ENCODE measurements at places on chromosomes 5 and 9.

- DNase-seq = no peak
Observed at GRCh38 chr5:43422143-43422542, 10.0 kb upstream of the CCL28 start.

- no peak for DNase-seq
Observed at GRCh38 chr9:96185518-96186156, 116.3 kb downstream of the HSD17B3 start.

DNA sequence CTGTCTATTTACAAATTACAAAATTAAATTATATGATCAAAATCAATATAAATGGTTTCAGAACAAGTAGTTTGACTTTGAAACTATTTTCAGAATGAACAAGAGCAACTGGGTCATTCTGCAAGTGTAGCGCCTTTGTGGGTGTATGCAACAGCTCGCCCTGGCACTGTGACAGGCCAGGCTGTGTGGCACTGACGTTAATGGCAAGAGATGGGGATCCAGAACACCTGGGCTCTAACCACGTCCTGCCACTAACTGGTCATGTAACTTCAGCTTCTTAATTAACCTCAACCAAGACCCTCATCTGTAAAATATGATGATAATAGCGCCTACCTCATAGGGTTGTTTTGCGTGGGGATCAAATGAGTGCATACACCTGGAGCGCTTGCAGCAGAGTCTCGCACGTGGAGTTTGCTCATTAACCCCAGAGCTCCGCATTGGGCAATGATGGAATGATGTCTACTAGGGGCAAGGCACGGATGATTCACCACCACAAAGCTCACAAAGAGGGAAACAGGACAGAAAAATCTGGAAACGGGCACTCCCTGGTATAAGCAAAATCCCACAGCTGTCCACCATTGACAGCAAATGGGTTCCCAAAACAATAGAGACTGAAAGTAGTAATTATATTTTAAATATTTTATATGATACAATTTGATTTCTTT, 639.4 kb downstream of the SEMA5A start:
- DNase-seq = no peak

- DNase-seq = no peak
Observed at GRCh38 chr9:92165484-92165883, 50.3 kb upstream of the SPTLC1 start.

DNA sequence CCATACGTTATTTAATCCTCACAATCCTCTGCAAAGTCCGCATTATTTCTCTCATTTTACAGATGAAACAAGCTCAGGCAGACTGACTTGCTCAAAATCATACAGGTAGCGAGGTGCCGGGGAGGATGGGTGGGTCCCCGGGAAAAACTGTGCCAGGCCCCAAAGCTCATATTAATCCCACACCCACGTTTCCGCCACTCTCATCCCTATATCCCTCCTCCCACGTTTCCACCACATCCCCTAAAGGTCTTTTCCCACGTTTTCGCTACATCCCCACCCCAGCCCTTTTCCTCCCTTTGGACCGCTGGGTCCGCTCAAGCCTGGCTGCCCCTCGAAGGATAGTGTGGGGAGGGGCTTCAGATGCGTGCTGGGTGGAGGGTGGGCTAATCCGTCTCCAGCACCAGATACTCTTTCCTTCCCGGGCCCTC, 434 bp upstream of the FSD1L start:
- no peak for DNase-seq

- peak; percentile 84 for DNase-seq
Observed at GRCh38 chr9:126490871-126491567, 122.7 kb upstream of the LMX1B start.

DNA sequence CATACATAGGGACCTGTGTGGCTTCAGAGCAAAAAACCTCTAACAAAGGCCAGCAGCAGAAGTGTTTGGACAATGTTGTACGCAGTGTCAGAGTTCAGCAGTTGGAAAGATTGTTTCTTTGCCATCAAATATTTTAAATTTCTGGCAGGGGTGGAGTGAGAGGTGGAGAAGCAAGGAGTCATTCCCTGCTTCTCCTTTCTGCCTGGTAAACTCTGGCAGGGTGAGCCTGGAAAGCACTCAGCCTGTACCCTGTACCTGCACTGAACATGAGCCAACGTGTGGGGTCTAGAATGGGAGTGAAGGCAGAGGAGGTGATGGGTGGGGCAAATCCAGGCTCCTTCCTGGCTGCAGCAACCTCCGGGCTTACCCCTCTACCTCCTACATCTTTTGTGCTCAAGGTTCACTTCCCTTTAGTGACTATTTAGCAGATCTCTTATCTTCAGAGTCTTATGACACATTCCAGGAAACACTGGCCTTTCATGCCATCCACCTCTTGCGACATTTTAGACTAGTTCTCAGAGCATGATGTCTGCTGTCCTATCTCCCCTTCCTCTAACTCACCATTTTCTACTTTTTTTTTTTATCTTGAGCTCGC, 445.0 kb upstream of the PIK3R1 start:
- DNase-seq = peak; percentile 9

DNA sequence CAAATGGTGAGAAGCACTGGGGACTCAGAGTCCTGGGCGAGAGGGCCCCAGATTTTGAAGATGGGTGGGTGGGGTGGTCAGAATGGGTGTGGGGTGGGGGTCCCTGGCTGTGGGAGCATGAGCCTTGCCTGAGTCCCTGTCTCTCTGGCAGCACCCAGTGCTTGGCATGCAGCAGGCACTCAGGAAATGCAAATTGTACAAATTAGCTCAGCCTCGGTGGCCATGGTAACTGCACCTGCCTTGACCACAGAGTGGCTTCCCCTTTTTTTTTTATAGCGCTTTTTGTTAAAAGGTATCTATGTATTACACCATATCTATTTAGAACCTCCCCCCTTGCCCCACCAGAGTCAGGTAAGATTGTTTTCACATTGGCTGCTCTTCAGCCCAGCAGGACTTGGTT, 19.2 kb upstream of the PITX1 start:
- no peak for DNase-seq

DNA sequence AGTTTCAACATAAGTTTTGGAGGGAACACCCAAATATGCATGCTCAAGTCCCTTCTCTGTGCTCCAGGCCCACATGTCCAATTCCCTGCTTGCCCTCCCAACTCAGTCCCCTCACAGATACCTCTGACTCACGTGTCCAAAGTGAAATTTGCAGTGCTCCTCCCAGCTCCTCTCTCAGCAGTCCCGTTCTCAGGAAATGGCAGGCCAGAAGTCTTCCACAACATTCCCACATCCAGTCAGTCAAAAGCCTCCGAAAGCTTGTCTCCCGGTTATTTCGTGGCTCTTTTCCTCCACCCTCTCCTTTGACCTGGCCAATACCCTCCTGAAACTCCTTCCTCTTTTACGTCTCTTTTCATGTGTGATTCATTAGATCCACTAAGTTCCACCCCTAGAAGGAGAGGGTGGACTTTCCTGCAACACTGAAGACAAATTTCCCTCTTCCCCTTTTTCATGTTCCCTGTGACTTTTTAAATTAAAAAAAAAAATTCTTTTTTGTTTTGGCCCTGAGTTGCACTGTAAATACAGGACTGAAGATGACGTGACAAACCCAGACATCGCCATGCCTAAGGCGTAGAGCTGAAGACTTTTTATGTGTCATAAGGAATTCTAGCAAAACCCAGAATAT, 12.8 kb upstream of the MGAT1 start:
- DNase-seq = no peak

DNA sequence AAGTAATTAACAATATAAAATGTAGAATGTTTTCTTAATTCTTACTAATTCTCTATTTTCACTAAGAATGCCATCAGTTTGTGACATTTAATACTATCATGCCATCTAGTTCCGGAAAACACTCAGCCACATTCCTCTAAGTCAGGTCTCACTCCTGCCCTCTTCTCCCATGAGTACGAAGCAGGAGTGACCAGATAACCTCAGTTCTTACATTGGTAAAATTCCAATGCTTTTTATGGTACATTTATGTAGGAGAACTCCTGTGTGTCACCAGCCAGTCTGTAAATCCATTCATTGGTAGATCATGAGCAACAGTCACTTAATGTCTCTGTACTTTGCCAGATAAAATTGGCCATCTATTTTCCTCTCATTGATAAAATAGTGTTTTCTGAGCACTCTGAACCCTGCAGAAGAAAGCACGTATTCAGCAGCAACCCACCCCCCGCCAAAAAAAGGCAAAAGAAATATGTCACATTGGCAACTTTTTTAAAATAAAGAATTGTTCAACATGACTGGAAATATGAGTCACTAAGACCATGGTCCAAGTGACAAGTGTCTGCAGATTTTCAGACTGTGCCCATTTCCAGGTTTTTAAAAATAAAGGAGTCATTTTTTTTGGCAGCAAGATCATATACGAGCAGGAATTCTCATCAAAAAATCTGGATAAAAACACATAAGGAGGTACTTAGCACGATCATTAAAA, 11.8 kb downstream of the GLIS3 start:
- no peak for DNase-seq

- no peak for DNase-seq
Observed at GRCh38 chr5:141516672-141517025, 27.8 kb downstream of the PCDHGC5 start.

DNA sequence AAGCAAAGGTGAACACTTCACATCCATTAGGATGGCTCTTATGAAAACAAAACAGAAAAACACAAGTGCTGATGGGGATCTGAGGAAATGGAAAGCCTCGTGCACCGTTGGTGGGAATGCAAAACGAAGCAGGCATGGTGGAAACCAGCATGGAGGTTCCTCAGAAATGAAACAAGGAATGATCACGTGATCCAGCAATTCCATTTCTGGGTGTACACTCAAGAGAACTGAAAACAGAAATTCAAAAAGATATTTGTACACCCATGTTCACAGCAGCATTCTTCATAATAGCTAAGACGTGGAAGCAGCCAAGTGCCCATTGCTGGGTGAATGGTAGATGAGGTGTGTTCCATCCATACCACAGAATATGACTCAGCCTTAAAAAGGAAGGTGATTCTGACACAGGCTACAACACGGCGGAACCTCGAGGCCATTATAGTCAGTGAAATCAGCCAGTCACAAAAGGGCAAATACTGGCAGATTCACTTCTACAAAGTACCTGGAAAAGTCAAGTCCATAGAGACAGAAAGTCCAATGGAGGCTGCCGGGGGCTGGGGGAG, 87.2 kb upstream of the RAPGEF1 start:
- DNase-seq = no peak

DNA sequence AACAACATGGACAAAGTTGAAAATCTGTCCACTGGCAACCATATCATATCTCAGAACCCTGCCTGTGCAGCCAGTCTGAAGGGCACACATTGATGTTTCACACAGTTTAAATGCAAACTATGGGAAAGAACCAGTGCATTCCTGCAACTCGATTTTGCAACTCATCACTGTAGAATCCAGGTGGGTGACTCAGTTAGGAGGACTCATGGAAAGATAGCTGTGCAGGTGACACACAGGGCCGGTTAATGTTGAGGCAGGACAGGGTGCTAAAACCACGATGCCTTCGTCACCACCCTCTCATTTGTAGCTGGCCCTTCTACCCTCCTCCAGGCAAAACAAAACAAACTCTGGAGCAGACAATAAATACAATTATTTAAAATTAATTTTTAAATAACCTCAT, 62.8 kb downstream of the TLE1 start:
- DNase-seq = no peak

DNA sequence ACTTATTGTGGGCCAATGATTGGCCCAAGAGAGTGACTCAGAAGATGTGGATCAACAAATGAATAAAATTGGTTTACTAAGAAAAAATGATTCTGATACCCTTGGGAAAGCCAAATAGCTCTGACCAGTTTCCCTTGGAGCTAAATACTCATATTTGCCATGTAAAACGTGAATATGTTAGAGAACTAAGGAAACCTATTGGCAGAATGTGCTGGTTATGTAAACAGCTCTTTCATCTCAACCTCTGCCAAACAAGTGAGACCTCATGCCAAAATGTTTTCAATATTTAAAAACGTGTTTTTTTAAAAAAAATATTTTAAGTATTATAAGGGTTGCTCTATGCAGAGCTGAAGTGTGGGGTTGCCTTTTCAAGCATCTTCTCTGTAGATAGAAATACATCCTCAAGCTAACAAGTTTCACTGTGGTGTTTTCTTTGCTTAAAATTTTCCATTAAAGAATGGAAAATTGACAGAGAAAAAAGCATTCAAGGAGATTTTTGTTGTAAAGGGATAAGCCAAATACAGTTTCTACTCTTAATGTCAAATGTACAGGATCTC, 186.9 kb upstream of the TUT7 start:
- DNase-seq = no peak

GRCh38 chr5:16866795-16867576, 69.1 kb downstream of the MYO10 start:
- peak; percentile 62 for DNase-seq

DNA sequence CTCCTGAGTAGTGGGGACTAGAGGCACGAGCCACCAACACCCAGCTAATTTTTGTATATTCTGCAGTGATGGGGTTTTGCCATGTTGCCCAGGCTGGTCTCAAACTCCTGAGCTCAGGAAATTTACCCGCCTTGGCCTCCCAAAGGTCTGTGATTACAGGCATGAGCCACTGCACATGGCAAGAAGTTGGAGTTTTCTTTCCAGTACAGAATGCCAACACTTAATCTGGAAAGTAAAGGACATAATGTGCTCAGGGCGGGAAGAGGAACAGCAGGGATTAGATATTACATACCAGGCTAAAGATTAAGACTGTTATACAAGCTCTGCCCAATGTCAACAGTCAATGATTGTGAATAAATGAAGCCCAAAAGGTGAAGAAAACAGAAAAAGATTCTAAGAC, 47.2 kb upstream of the AGXT2 start:
- DNase-seq = no peak

DNA sequence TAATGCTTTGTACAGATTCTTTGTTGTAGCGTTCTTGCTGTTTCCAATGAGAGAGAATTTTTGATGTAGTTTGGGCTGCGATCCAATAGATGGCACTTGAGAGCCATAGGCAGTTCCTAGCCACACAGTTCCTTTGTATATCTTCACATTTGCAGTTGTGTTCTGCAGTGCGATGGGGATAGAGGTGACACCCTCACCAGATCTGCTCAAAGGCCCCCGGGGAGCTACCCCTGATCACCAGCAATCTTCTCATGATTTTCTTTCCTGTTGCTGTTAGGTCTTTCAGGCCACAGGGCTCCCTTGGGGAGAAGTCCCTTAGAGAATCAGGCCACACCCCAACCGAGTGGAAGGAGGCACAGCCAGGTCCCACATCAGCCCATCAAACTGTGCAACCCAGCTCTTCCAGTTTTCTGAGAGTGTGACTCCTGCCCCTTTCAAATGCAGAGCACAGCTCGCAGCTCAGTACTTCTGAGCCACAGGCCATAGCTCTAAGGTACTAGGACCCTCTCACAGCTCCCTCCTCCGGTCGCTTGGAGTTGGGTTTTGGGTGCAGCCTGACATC, 353.7 kb downstream of the SLCO4C1 start:
- peak; percentile 78 for DNase-seq

- DNase-seq = no peak
Observed at GRCh38 chr9:14453286-14453685, 139.3 kb upstream of the NFIB start.

DNA sequence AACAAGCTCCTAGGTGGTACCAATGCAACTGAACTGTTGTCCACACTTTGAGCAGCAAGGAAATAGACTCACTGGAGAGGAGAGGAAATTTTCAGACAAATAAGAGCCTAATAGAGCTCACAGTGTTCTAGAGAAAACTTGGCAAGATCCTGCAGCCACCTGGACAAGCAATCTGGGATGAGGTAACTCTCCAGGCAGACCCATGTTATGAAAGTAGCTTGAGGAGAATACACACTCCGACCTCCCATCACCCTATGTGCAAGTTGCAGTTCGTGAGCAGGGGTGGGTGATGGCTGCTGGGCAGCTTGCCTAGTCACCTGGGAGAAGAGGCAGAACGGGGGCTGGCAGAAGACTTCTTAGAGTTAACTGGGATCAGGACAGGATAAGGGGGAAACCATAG, 102.2 kb downstream of the KLF4 start:
- no peak for DNase-seq

Data from lung (tissue), 17 donors.